ENCODE measurements at places on chromosomes 12 and 14.
A peak's percentile ranks its signal among the peaks of the same experiment; 100 is the strongest.

DNA sequence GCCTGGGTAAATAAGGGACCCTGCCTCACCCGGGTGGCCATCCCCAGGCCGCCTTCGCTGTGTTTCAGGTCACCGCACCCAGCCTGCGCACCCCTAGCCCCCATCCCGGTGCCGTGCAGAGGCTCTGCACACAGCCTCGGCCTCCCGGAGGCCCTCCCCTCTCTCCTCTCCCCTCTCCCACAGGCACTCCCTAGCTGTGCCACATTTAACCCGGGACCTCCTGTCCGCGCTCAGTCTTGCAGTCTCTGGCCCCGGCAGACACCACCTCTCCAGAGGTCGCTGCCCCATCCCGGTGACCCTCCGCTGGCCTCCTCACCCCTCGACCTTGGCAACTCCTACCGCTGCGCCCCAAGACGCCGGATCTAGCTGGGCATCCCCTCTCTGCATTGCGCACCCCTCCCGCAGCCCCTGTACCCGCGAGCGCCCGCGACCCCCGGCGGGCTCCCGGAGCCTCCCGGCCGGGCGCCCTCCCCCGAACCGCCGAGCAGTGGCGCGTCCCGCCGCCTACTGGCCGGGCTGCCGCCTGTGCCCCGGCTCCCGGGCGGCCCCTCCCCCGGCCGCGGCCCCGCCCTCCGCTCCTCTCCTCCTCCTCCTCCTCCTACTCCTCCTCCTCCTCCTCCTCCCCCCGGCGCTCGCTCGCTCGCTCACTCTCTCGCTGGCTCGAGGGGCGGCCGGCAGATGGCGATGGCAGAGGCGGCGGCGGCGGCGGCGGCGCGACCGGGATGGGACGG, 120.7 kb downstream of the AACS start:
- peak; percentile 25 for DNase-seq

GRCh38 chr14:48890333-48890732, 695.8 kb downstream of the RPS29 start:
- no peak for DNase-seq

- no peak for DNase-seq
These were observed 84.4 kb downstream of the SLC25A47 start for GRCh38 chr14:100407376-100408102.

DNA sequence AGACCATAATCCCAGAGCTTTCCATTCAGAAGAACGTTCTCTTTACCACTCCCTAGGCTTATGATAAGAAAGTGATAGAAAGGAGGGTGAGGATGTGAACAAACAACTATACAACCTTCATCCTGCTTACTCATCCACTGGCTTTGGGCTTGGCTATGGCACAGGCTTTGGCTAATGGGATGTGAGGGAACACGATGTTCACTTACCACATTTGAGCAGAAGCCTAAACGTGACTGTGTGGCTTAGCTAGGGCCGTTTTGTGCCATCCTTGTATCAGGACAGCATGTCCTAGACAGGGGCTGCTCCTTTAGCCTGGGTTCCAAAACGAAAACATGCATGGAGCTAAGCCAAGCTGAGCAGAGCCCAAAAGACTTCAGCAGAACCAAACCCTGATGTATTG, 118.6 kb upstream of the CCDC175 start:
- no peak for DNase-seq

DNA sequence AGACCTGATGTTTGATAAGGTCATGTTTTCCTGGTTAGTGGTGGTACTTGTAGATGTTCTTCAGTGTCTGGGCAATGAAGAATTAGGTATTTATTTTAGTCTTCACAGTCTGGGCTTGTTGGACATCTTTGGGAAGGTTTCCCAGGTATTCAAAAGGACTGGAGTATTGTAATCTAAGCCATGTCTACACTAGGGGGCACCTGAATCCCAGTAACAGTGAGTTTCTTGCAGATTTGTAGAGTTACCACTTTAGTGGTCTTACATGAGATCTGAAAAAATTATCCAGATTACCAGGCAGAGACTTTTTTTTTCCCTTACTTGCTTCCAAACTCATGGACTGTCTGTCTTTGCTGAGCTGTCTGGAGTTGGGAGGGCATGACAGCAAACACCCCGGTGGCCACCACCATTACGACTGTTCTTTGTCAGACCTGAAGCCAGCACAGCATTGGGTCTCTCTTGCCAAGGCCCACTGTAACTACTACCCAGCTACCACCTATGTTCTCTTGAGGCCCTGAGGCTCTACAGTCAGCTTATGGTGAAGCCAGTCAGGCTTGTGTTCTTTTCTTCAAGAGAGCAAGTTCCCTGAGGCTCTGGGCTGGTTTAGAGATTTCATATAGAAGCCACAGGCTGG, 820.7 kb upstream of the FBXO33 start:
- DNase-seq, result no peak

GRCh38 chr12:24864796-24865125, 84.1 kb downstream of the BCAT1 start:
- DNase-seq, result no peak

DNA sequence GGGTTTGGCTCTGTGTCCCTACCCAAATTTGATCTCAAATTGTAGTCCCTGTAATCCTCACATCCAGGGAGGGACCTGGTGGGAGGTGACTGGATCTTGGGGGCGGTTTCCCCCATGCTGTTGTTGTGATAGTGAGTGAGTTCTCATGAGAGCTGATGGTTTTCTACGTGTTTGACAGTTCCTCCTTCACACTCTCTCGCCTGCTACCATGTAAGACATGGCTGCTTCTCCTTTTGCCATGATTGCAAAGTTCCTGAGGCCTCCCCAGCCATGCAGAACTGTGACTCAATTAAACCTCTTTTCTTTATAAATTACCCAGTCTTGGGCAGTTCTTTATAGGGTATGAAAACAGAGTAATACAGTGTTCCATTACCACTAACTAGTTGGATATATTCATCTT, 10.3 kb upstream of the LRRC23 start:
- DNase-seq, result no peak

- no peak for DNase-seq
These were observed 9.1 kb downstream of the CREBL2 start for GRCh38 chr12:12620730-12621315.

DNA sequence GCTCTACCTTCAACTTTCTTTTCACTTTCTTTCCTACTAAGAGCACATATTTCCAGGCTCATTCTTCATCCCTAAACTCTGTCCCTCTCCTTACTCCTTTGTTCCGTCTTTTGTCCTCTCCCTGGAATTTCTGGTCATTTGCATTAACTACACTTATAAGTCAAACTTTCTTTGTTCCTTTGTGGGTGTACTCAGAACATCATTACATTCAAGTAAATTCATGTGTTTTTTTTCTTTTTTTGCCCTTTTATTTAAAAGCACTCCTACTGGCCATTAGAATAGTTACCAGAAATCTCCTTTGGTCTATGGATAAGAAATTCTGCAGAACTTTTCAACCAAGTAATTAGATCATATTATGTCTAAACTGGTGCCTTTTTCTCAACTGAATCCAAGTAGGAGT, 802.6 kb downstream of the DIO2 start:
- no peak for DNase-seq

- no peak for DNase-seq
These were observed 117.1 kb downstream of the SYT10 start for GRCh38 chr12:33322519-33322918.

DNA sequence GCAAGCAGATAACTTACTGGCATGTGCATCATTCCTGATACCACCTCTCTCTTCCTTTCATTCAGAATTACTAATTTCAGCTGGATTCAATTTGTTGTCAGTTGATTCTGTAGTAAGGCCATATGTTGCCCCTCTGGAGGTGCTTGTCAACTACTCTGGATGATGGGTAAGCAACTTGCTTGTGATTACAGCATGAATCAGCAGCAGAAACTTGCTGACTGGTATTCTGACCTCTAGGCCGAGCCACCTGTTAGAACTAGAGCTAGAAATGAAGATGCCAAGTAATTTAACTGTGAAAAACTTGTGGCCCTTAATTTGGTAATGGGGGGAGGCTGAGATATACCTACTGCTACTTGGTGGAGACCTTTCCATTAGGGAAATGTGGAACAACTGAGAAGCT, 5.1 kb downstream of the RNF10 start:
- DNase-seq, result no peak

DNA sequence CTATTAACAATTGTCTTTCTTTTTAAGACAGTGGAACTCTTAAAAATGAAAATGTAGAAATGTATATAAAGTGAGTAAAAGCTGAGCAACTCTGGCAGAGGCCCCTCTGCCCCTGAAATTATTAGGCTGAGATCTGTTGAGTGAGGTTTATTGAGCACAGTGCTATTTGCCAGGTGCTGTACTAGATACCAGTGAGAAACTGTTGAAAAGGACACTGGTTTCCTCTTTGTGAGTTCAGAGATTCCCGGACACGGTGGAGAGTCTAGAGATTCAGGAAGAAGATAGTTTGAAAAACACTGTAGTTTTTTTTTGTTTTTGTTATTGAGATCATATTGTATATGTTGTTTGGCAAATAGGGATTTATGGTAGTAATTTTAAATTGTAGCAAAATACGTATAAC, 11.2 kb downstream of the ACVR1B start:
- DNase-seq, result no peak

GRCh38 chr14:53011053-53011462, 60.2 kb upstream of the FERMT2 start:
- DNase-seq, result no peak

- peak; percentile 4 for DNase-seq
These were observed 423.6 kb downstream of the BTG1 start for GRCh38 chr12:91722072-91722471.

DNA sequence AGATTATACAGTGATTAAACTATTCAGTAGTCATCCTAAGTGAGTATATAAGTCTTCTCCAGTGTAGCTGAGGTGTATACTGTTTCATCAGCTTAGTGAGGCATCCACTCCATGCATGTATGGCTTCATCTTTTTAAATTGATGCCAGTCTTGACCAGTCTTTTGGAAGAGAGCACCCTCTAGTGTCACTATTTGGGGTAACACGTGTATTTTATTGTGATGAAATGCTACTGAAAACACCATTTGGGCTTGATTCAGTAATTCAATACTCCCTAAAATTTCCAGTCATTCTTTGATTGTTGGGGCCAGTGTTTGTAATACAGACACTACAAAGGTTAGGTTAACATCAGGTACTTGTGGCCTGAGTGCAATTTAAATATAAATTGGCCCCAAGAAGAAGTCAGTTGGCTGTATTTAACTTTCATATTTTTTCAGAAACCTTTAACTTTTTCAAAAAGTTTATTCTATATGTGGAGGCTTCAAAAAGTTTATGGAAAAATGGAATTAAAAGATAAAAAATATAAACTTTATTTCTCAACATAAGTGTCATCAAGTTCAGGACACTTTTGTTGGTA, 35.3 kb downstream of the MIPOL1 start:
- DNase-seq, result no peak

DNA sequence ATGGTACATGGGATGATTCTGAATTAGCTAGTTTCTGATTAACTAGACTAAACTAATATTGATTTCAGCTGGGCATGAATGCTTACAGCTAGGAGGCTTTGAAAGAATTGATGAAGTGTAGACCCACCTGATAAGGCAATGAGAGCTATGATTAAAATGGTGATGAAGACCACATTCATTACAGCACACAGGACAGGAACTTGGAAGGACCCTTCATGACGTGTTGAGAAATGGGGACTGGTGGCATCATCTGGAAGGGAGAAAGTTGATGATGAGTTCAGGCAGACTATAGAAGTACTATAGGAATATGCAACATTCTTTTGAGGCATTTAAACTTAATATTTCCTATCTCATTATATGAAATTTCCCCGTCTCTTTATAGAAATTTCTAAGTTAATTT, 4.5 kb downstream of the CD69 start:
- no peak for DNase-seq

DNA sequence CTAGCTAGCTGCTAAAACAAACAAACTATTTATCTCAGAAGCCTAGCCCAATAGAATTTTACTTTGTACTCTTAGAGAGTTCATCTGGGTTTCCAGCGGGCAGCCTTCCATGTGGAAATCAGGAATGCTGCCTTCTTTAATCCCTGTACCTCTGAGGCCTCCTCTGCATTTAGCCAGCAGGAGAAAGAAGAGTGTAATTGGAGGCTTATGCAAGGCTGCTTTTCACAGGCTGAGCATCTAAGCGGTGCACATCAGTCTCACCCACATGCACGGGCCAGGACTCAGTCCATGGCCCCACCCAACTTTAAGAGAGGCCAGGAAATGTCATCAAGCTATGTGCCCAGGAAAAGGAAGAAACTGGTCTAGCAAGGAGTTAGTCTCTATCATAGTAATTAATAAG, 14.0 kb upstream of the PTGDR start:
- no peak for DNase-seq

- no peak for DNase-seq
These were observed 218.6 kb downstream of the PAX9 start for GRCh38 chr14:36880276-36880675.

DNA sequence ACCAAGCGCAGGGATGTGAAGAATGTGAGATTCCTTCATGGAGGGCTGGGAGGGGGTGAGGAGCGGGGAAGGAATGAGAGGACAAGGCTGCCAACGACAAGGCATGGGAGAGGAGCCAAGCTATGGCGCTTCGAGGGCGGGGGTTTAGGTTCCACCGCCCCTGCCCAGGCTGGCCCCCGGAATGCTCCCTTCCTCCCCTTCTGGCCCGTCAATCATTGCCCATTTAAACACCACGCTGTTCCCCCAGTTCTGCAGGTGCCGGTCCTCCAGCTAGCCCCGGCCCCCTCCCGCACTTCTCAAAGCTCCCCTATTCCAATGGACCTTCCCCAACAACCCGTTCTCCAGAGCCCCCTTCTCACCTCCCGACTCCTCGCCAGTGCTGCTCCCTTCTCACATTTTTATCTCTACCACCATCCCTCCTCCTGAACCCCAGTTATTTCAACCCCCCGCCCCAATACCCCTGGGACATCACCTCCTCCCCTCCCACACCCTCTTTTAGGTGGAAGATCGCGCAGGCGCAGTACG, 428 bp downstream of the RNF41 start:
- DNase-seq, result no peak

DNA sequence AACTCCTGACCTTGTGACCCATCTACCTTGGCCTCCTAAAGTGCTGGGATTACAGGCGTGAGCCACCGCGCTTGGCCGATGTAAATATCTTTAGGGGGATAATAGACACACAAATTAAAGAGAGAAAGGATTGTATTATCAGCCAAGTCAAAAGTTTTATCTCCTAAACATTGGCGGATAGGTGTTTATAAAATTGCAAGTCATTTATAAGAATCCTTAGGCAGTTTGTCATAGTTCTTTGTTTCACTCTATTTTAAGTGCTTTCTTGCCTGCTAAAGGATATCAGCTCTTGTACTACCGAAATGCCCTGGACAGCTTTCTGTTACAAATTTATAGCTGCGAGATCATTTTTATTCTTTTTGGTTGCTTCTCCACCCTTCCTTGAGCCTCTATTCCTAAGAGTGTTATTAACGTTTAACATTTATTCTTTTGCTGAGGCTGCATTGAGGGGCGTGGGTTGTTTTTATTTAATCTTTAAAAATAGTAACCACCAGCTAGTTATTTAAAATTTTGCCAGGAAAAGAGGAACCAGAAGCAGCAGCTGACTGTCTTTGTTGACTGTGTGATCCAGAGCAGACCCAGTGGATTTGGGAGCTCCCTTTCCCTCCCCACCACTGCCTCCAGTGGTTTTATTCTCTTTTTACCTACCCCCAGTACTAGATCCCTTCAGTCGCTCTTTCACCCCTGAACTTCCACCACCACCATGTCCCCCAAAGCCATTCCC, 106.4 kb downstream of the DIP2B start:
- no peak for DNase-seq

Measured in activated T-cell treated with anti-CD3 and anti-CD28 coated beads for 24 hours (primary cell).